ENCODE measurements at places on chromosomes 5 and 9. TPM values are rescaled to one million over a fixed set of nuclear protein-coding genes. Genes with fewer than 3 reads are reported as not detected.

ZFP2 gene
- total RNA-seq, result 0.36 TPM

GRCh38 chr5:159330131-159330800 is at the start of gene IL12B:
Gene IL12B, minus strand, starts transcription at chr5:159330487. Its CDS starts 3,705 bp downstream, at chr5:159326782.
- no peak for DNase-seq

GRCh38 chr9:76598981-76599380 is 140.0 kb downstream of the GCNT1 start:
- no peak for DNase-seq

DNA sequence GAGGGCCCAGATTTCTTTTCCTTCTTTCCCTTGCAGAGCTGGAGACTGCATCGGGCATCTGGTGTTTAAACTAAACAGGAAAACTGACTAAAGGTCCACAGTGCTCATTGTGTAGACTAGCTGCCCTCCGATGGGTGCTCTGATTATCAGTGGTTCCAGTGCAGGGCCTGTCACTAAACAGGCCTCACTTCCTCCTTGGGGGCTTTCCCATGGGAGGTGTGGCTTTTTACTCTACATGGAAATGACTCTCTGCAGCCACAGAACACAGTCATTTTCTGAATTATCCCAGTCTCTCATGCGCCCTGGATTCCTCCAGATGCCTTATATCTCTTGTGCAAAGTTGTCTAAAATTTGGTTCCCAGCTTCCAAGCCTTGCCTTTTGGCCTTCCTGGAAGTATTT is 199.2 kb downstream of the TRIO start:
- DNase-seq, result no peak

GRCh38 chr5:57164124-57164523 is 9.7 kb upstream of the GPBP1 start:
- DNase-seq, result no peak

WNK2 gene
- total RNA-seq, result 1.7 TPM

GRCh38 chr9:26321935-26322334 is 570.7 kb downstream of the CAAP1 start:
- no peak for DNase-seq

GRCh38 chr9:107612136-107612535 is 122.6 kb upstream of the KLF4 start:
- no peak for DNase-seq

DNA sequence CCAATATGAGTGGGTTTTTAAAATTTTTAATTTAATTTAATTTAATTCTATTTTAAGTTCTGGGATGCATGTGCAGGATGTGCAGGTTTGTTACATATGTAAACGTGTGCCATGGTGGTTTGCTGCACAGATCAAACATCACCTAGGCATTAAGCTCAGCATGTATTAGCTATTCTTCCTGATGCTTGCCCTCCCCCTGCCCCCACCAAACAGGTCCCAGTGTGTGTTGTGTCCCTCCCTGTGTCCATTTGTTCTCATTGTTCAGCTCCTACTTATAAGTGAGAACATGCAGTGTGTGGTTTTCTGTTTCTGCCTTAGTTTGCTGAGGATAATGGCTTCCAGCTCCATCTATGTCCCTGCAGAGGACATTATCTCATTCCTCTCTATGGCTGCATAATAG is 35.0 kb upstream of the ANKRD33B start:
- DNase-seq, result no peak

- no peak for DNase-seq
These were observed 85.9 kb downstream of the GALNT10 start for GRCh38 chr5:154276261-154276972.

- no peak for DNase-seq
These were observed 29.2 kb downstream of the KLF4 start for GRCh38 chr9:107460153-107461023.

GRCh38 chr9:115591584-115591984 is 473.6 kb upstream of the TNC start:
- peak; percentile 7 for DNase-seq

GPR151 gene
- not detected for total RNA-seq

TBCA gene
- 196 TPM for total RNA-seq

DNA sequence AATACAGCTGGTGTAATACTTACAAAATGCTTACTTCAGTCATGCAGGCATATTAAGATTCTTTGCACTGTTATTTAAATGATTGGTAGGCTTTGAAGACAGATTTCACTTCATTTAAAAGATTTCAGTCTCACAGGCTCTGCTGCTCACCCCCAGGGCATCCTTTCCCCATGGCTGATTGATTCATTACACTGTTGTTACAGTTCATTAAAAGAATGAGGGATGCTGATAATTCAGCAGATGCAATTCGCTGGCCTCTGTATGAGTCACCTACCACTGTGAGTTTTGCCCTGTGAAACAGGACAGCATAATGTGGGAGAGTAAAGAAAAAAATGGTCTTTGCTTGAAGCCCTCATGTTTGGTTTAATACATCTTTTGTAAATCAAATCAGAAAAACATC is 246.9 kb downstream of the CYLC2 start:
- no peak for DNase-seq

DNA sequence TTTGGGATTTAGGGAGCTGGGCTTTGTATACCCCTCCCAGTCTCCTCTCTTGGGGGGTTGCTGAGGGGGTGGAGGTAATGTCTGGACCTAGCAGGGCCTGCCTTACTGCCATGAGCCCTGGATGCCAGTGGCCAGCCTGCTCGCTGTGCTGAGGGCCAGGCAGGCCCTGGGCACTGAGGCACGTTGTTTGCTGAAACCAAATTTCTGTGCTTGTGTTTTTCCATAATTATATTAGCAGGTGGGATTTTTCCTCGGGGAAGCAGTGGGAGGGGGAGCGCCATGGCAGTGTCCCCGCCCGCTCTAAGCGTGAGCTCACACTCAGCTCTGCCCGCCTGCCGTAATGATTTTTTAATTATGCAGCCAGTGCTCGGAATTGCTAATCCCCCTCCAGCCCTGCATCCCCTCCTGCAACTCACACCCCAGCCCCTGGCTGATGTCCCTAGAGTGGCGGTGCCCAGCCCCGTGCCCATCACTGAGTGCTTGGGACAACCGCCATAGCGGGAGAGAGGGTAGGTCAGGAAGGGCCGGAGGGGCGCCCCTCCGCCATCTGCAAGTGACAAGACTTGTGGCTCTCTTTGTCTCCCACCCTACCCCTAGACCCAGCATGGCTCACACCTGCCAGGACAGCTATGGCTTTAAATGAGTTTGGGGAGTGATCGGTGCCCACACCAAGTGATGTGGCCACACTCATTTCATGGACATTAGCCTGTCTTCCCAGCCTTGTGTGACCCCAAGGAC is 20.9 kb downstream of the CXXC5 start:
- DNase-seq, result no peak

- no peak for DNase-seq
These were observed 99.0 kb upstream of the DAB2 start for GRCh38 chr5:39523821-39524220.

DNA sequence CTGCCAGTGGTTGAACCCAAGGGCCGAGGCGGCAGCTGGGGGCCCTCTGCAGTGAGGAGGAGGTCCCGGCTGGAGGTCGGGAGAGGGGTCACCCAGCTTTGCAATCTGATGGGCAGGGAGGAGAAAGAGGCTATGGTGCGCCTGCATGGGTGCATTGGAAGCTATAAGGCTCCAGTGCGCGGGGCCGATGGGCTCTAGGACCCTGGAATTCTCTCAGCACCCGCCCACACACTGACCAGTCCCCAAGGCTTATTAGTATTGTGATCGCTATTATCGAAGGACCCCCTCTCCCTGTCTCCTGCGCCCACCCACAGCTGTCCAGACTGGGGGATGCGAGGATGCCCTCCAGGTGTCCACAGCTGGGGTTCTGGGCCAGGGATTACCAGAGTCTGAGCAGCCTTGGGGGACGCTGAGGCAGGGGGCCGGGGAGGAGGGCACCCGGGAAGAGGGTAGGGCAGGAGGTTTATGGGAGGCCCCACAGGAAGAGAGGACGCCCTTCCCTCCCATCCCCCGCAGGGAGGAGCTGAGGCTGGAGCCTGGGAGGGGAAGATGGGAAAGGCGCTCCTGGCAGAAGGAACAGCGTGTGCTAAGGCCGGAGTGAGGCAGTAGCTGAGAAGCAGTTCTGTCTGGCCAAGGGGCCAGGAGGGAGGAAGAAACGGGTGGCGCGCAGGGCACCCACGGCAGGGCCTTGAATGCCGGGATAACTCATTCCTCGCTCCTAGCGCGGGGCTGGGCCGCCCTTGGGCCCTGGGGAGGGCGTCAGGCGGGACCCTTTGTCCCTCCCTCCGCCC is 24.2 kb downstream of the C9orf50 start:
- DNase-seq, result no peak

GRCh38 chr5:149839761-149840160 is 104.8 kb downstream of the PDE6A start:
- DNase-seq, result no peak

SPATA31E1 gene
- total RNA-seq, result not detected

WDR31 gene
- total RNA-seq, result 1.3 TPM

DNA sequence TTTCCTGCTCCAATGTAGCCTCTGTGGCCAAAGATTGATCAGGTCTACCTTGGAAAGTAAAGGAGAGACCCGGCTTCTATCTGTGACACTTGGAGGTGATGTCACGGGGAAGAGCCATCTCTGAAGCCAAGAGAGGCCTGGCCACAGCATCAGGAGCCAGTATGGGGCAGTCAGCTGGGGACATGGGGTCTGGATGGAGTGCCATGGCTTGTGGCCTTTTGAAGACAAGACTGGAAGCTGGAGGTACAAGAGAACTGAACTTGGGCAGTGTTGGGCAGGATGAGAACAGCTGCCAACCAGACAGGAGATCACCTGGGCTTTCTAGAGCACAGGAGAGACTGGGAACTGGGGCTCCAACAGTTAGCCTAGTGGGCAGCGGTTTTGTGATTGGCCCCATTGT is 190.7 kb downstream of the TENT4A start:
- DNase-seq, result no peak

- no peak for DNase-seq
These were observed 20.7 kb downstream of the NLN start for GRCh38 chr5:65742565-65743231.

- no peak for DNase-seq
These were observed 864.5 kb upstream of the EDIL3 start for GRCh38 chr5:85249204-85249603.

HAUS6 gene
- total RNA-seq, result 35.8 TPM

GRCh38 chr5:148967783-148968182 is 95.1 kb downstream of the SH3TC2 start:
- DNase-seq, result no peak

- no peak for DNase-seq
These were observed 508.6 kb downstream of the RASEF start for GRCh38 chr9:82554381-82554780.

MARVELD2 gene
- 0.29 TPM for total RNA-seq

DNA sequence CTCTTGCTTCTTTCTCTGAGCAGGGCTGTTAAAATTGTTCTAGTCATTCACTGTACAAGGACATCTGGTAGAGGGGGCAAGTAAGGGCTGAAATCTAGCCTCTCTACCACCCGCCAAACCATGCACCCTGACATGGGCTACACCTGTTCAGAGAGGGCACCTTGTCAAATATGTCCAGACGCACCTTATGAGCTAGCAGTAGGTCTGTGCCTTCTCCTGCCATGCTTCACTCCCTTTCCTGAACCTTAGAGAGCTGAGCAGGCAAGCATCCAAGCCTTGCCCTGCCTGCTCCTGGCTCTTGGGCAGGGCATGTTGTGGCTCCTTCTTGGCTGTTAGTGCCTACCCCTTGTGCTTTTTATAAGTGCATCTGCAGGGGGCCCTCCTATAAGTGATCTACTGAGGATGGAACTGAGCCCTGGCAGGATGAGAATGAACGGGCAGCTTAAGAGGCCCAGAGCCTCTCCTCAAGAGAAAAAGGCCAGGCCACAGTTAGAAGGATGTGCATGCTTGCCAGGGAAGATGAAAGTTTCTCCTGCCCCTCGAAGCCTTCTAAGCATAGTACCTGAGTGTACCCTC is 3.8 kb upstream of the NEUROG1 start:
- DNase-seq, result no peak

DNA sequence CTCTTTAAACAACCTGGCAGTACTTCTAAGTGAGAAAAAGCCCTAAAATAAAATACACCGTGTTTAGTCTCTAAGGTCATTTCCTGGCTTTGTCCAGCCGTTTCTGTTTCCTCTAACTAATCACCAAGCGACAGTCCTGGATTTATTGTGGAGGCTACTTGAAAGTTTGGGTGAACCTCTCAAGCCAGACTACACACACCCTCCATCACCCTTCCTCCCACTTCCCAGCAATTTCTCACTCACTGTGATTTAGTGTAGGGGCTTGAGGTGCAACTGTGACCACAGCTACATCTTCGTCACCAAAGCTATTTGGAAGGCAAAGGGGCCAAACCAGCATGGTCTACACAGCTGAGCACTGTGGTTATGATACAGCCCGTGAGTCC is 240.0 kb upstream of the SLC24A2 start:
- DNase-seq, result no peak

NOTCH1 gene
- 45.7 TPM for total RNA-seq

GRCh38 chr9:2621722-2622460 is at the start of gene VLDLR:
Gene VLDLR, plus strand, starts transcription at chr9:2621787. Its CDS starts 403 bp downstream, at chr9:2622190.
- DNase-seq, result peak; percentile 48

NADK2 gene
- 22.7 TPM for total RNA-seq

DNA sequence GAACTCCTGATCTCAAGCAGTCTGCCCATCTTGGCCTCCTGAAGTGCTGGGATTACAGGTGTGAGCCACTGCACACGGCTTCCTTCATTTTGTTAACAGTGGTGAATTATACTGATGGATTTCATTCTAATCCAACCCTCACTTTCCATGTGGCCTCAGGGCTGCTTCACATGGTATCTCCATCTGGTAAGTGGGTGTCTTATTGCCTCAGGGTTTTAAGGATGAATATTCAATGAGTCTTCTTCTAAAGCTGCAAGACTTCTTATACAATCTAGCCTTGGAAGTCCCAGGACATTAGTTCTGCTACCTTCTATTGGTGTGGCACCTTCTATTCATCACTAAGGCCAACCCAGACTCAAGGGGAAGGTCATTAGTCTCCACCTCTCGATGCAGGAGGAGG is 8.7 kb upstream of the RASEF start:
- no peak for DNase-seq

BAAT gene
- not detected for total RNA-seq

DNA sequence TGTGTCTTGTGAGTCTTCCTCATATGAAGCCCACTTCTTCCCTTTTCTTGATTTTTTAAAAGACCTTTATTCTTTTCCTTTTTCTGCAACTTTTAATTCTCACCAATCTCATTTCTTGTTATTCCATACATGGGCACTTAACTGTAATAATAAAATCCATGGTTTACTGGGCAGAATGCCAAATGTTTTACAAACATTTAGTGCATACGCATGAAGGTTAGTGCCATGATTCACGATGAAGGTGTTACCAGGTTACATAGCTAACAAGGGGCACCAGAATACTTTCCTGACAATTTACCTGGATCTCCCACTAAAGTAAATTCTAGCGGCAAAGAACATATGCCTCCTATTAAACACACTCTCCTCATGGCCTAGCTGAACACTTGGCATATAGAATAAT is 28.5 kb downstream of the MAN2A1 start:
- DNase-seq, result no peak

GRCh38 chr5:125536582-125536981 is 790.1 kb upstream of the ZNF608 start:
- no peak for DNase-seq

NUTM2G gene
- total RNA-seq, result not detected

DNA sequence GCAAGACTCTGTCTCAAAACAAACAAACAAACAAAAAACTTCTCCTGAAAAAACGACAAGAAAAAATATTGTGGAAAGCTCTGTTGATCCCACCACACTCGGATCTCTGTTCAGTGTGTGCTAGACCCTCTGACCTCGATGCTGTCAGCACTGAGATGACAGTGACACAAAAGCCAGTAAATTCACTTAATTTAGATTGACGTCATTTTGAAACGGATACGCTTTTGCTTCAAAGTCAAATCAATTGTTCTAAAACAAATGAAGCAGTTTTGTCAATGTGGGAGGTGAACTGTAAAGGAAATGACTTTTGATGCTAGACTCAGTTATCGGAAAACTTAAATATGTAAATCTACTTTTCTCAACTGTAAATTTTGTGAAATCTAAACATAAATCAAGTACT is 26.6 kb downstream of the CCT5 start:
- DNase-seq, result no peak
